ENCODE measurements at places on chromosomes 7 and 10.

DNA sequence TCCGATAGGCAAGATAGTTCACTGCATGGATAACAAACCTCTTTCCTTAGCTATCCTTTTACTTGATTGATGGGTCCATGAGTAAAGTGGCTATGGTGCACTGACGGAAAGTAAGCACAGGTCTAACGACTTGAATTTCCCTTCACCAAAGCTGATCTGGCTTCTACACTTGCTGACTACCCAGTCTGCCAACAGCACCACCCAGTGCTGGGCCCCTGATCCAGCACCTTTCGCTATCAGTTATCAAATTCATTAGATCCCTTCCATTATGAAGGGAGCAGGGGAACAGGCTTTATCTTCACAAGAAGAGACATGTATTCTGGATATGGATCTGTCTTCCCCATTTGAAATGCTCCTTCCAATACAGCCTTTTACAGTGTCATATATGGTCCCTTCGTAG is 855.9 kb downstream of the GRID1 start:
- no peak for DNase-seq

DNA sequence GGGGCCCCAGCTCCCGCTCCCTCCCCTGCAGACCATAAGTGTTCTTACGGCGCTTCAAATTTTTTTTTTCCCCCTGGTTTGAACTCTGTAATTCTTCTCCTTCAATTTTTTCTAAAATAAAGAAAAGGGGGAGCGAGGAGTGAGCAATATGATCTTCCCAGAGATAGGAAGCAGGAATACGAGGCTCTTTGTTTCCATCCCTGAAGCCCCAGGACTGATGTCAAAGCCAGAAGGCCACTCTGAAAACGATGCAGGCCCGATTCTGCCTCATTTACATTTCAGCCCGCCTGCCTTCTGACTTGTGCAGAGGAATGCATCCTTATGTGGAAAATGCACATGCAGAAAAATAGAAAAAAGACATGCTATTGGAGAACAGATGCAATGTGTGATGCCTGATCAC is 401.5 kb upstream of the MKI67 start:
- no peak for DNase-seq

DNA sequence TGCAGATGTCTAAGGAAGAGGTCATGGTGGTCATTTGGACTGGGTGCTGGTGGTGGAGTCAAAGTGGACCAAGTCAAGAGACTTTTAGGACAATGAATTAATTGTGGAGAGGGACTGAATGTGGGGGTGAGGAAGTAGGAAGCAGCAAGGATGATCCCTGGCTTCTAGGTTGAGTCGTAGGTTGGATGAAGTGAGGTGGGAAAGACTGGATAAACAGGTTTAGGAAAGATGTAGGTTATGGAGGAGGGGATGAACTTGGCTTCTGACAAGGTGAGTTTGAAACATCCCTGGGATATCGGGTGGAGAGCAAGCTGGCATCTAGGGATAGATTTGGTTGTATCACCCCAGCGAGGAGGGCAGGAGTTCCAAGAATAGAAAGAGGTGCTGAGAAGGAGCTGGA is 7.6 kb downstream of the SEMA4G start:
- DNase-seq, result no peak

DNA sequence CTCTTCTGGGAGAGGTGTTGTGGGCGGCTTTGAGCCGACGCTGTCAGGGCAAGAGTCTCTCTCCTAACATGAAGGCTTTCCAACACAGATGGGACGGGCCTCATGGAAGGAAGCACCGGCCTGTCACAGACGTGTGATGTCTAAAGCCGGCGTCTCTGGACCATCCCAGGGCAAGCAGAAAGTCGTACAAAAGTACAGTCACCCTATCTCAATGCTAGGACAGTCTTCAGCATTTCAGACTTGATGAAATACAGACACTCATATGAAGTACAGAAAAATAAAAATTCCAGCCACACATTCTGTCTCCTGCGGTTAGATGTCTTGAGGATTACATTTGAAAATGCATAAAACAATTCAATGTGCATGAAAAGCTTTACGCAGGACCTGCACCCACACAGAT is 30.6 kb downstream of the CYP2W1 start:
- DNase-seq, result no peak

DNA sequence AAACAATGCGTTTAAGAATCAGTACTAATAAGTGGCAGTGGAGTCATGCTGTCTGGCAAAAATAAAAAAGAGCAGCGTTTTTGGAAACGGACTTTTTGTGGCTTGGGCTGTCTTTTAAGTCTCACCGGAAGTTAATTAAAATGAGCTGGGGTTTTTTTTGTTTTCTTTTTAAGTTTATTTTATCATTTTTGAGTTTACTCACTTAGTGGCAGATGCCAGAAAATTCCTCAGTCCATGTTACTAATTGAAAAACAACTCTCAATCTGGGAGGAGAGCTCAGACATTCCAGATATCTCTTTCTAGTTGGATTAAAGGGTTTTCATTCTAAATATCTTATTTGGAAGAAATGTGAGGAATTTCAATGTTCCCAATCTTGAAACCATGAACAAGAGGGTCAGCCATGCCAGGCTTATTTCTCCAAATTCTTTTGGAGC is 133.8 kb upstream of the AGR3 start:
- no peak for DNase-seq

- no peak for DNase-seq
Measured at GRCh38 chr7:2924866-2925840, 81.0 kb upstream of the GNA12 start.

DNA sequence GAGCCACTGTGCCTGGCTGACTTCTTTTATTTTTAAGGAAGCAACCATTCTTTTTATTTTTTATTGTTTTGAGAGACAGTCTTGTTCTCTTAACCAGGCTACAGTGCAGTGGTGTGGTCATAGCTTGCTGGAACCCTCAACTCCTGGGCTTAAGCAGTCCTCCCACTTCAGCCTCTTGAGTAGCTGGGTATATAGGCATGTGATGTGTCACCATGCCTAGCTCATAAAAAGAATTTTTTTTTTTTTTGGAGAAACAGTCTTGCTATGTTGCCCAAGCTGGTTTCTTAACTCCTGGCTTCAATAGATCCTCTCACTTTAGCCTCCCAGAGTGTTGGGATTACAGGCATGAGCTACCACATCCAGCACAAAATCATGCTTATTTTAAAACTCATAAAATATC is 5.8 kb downstream of the MCU start:
- DNase-seq, result no peak

DNA sequence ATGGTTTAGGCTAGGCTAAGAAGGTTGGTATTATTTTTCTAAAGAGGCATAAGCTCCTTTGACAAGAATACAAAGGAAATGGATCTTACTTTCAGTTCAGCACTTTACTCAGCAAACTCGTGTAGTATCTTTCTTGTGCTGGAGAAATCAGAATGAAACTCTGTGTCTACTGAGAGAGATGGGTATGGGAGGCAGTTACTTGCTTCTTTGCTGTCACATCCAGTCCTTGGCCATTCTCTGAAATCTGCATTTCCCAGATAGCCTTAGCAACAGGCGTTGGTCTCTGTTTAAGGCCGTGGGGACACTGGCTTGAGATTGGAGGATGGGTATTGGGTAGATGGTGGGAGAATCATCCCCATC is 180.5 kb downstream of the NRP1 start:
- no peak for DNase-seq

DNA sequence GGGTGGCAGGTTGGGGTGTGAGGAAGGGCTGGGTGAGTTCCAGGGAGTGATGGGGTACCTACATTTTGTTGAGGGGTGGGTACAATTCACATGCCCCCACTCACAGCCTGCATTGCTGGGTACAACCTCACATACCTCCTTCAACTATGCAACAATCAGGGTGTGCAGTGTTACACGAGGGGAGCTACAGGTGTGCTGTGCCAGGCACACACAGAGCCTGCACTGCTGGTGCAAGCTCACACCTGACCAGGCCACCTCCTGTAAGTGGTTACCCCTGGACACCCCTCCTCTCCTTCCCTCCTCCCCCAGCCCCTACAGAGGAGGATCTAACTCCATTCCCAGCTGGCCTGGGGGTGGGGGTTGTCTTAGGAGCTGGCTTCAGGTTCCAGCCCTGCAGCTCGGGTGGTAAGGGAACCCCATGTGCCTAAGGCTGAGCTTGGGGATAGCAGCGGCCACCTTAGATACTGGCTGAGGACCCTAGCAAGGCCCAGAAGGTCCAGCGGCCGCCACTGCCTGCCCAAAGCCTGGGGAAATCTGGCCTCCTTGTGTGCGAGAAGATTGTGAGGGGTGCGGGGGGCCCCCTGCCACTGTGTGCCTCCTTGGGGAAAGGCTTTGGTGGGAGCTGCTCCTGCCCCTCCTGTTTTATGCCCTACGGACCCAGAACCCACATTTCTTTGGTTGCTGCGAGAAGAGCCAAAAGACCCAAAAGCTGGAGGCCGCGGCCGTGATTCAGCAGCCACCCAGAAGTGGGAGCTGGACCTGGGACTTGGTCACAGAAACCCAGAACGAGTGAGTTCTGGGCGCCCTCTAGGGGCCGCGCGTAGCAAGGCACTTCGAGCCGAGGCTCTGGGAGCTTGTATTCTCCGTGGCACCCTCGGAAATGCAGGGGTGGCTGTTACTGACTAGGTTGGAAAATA is 10.8 kb downstream of the TLX1 start:
- peak; percentile 83 for DNase-seq

GRCh38 chr7:144710791-144711190 is 125.1 kb downstream of the TPK1 start:
- DNase-seq, result no peak

- no peak for DNase-seq
Measured at GRCh38 chr10:112792487-112793201, 157.4 kb upstream of the TCF7L2 start.

GRCh38 chr7:51276967-51277366 is 39.6 kb downstream of the COBL start:
- DNase-seq, result no peak

- DNase-seq, result no peak
Measured at GRCh38 chr10:91317541-91317940, 92.6 kb upstream of the HECTD2 start.

DNA sequence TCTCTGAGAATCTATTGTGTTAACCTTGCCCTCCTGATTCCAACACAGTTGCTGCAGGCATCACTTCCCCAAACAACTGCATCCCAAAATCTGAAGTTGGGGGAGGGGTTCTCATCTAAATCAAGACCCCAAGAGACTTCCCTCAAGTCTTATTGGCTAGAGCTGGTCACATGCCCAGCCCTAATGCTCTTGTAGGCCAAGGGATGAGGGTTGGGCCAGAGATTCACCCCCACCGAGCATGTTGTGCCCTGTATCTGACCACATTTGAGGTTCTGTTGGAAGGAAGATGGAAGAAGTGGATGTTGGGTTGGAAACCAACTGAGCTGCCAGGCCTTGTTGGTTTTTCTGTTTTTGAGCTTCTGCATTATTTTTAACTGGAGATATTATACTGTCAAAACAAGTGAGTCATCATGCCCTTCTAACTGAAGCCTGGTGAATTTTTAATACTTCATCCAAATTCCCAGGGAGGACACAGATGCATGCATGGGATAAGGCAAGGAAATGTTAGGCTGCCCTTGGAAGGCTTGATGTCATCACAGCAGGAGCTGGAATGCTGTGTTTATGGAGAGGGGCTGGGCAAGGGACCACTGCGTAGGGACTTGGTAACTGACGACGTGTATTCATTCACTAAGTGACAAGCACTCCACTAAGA is 68.6 kb upstream of the CACUL1 start:
- DNase-seq, result no peak

- DNase-seq, result peak; percentile 70
Measured at GRCh38 chr7:99392659-99393354, 15.6 kb downstream of the PDAP1 start.

DNA sequence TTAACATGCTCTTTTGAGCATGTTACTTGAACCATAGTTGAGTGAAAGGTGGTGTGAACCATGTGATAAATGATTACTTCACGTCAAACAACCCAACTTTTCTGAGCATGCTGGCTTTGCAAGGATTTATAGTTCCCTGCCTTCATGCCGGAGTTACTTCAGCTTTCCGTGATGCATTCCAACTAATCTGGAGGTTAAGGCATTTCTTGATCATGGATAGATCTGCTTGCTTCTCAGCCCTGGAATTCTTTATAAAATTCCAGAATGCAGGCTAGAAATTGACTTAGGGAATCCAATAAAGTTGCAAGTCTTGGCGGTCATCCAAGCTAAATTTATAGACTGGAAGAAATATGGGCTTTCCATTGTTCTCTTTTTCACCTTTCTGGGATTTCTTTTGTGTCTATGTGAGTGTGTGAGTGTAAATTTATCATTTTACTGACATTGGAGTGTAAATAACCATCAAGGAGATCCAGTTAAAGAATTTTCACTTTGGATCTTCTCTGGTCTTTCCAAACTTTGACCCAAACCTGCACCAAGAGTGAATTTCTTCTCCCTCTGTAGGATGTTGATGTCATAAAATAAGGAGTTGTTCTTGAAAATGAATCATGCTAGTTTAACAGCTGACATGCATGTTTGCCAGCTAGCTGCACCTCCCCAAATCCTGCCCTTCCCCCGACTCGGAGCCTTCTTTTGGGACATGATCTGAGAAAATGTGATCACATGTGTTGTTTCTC is 289.0 kb downstream of the TWIST1 start:
- no peak for DNase-seq

DNA sequence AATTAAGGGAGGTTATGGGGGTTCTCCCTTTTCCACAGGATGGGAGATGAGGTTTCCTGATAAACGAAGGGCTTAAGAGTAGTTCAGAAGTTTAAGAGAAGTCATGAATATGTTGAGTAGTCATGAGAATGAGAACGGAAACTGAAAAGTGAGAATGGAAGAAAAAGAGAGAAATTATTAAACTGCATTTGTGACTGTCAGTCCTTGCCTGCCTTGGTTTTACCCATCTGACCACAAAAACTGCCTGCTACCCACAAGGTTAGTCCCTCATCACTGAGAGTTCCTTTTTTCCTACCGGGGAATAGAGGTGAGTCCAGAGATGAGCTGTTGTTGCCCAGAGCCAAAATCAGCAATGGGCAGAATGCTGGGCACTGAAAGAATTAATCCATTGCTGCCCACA is 174.1 kb upstream of the BET1 start:
- DNase-seq, result no peak

GRCh38 chr7:138948403-138948802 is 32.8 kb downstream of the KIAA1549 start:
- no peak for DNase-seq

GRCh38 chr7:106855540-106856132 is 9.4 kb upstream of the PIK3CG start:
- DNase-seq, result no peak

DNA sequence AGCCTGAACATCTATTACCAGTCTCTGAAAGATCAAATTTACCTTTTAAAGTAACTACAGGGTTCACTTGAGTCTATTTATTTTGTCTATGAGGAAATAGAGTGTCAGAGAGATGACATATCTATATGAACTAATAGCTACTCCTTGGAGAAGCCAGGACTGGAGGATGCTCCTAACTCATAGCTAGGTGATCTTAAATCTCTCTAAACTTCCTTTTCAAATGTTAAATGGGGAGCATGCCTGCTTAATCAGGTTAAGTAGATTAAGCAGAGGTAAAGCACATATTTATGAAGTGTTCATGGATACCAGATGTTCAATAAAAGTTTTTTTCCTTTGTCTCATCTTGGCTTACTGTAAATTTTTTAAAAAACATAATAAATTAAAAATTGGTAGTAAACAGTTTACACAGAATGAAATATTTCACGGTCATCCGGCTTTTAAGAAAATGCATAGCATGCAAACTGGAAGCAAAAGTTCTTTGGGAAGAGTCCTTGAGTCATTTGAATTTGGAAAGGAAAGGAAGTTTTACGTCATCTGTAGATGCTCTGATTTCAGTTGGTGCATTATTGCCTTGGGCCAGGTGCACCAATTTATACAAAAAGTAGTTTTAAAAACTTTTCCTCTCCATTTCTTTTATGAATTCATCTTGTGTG is 155.1 kb downstream of the BICC1 start:
- no peak for DNase-seq

- peak; percentile 15 for DNase-seq
Measured at GRCh38 chr10:102230861-102231356, 4.8 kb downstream of the ELOVL3 start.
